ENCODE measurements at places on chromosomes 2 and 18.

GRCh38 chr2:73494031-73494430 is 108.4 kb downstream of the ALMS1 start:
- no peak for DNase-seq

GRCh38 chr18:4319738-4320677 is 135.1 kb downstream of the DLGAP1 start:
- DNase-seq, result no peak

- DNase-seq, result no peak
Observed at GRCh38 chr2:226267516-226268289, 531.9 kb downstream of the IRS1 start.

DNA sequence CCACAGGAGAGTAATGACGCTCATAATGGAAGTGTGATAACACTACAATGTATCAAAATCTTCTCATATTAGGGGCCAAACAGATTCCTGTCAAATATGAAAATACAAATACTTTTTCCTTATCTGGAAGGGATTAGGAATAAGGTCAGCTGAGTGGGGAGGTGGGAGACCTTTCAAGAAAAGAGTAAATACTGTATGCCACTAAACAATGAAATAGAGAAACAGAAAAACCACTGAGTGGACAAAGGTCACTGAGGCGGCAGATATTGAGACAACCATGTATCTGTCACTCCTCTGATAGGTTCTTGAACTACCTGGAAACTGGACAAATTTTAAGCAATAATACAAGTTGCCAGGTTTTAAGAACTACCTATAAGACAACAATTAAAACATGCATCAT is 59.3 kb downstream of the RTTN start:
- no peak for DNase-seq
